ENCODE measurements at places on chromosomes 1 and 21. TPM values are rescaled to one million over a fixed set of nuclear protein-coding genes. Genes with fewer than 3 reads are reported as not detected.

Gene CHI3L2
- 0.55 TPM for total RNA-seq

Gene DNAJC28
- total RNA-seq, result 1.1 TPM

Gene ITLN2
- total RNA-seq, result 0.90 TPM

Gene TPRG1L
- 12.2 TPM for total RNA-seq

Gene SASS6
- total RNA-seq, result 7.1 TPM

Gene ARHGEF16
- 0.58 TPM for total RNA-seq

Gene OR2T11
- not detected for total RNA-seq

Gene APCS
- total RNA-seq, result not detected

Gene PAPPA2
- total RNA-seq, result 2.0 TPM

Gene OR2L5
- total RNA-seq, result not detected

Gene NES
- total RNA-seq, result 97.4 TPM

Gene ZNF695
- total RNA-seq, result 0.08 TPM

Gene NLRP3
- total RNA-seq, result not detected

Gene MAP10
- 0.29 TPM for total RNA-seq

Gene SPATA46
- total RNA-seq, result not detected

Gene GBP3
- 0.08 TPM for total RNA-seq

Gene RBM34
- 61.8 TPM for total RNA-seq

Gene TFF3
- 0.13 TPM for total RNA-seq

Gene RNU1-4
- total RNA-seq, result not detected

Gene GIPC2
- total RNA-seq, result not detected

Gene NFASC
- total RNA-seq, result 1.7 TPM

Gene HPCA
- not detected for total RNA-seq

Gene ICOSLG
- total RNA-seq, result 0.05 TPM

Gene PTPN14
- 6.3 TPM for total RNA-seq

Gene PLPPR4
- total RNA-seq, result not detected

Gene GPR3
- total RNA-seq, result 2.1 TPM

Gene TEX38
- not detected for total RNA-seq

Gene WDR64
- not detected for total RNA-seq

Gene UTS2
- total RNA-seq, result not detected

Gene ANKRD34A
- 1.2 TPM for total RNA-seq

Gene NECTIN4
- total RNA-seq, result 0.21 TPM

Gene C1orf87
- total RNA-seq, result not detected

Gene SLC45A1
- not detected for total RNA-seq

Gene KCNK2
- total RNA-seq, result 2.0 TPM

Gene ZBTB37
- total RNA-seq, result 8.3 TPM

Gene AGRN
- 23.0 TPM for total RNA-seq

Gene PERM1
- 1.3 TPM for total RNA-seq

Gene IVL
- total RNA-seq, result not detected

Gene ETV3L
- not detected for total RNA-seq

Gene PTPRU
- 4.0 TPM for total RNA-seq

Gene NTNG1
- total RNA-seq, result not detected

Gene MSH4
- total RNA-seq, result 0.16 TPM

Gene UMODL1
- total RNA-seq, result not detected

Gene SELP
- not detected for total RNA-seq

Gene TP73
- 0.32 TPM for total RNA-seq

Gene HSD17B7
- 29.6 TPM for total RNA-seq

Gene VANGL2
- 2.0 TPM for total RNA-seq

Gene RGSL1
- not detected for total RNA-seq

Gene GSTM5
- total RNA-seq, result not detected

Gene RORC
- 0.03 TPM for total RNA-seq

Gene OLFML3
- total RNA-seq, result 0.16 TPM

Gene WNT4
- total RNA-seq, result 0.16 TPM

Gene SUSD4
- not detected for total RNA-seq

Gene ZNF678
- 9.1 TPM for total RNA-seq

Gene DCST1
- total RNA-seq, result not detected

Gene ZBTB7B
- total RNA-seq, result 25.1 TPM

Gene CFH
- total RNA-seq, result 1.7 TPM

Gene PRR9
- total RNA-seq, result not detected
